ENCODE measurements at places on chromosomes 1 and 21. TPM values are rescaled to one million over a fixed set of nuclear protein-coding genes. Genes with fewer than 3 reads are reported as not detected.

The FAM163A gene
- total RNA-seq, result not detected

The BEND5 gene
- 25.9 TPM for total RNA-seq

The KCNK2 gene
- total RNA-seq, result not detected

The MAP3K21 gene
- 3.0 TPM for total RNA-seq

The EXTL1 gene
- not detected for total RNA-seq

The SYCP1 gene
- total RNA-seq, result not detected

The LCE3E gene
- total RNA-seq, result not detected

The NPHS2 gene
- total RNA-seq, result not detected

GRCh38 chr1:245751726-245752470, 597.1 kb downstream of the KIF26B start:
- DNase-seq, result no peak

The PTAFR gene
- total RNA-seq, result 0.19 TPM

DNA sequence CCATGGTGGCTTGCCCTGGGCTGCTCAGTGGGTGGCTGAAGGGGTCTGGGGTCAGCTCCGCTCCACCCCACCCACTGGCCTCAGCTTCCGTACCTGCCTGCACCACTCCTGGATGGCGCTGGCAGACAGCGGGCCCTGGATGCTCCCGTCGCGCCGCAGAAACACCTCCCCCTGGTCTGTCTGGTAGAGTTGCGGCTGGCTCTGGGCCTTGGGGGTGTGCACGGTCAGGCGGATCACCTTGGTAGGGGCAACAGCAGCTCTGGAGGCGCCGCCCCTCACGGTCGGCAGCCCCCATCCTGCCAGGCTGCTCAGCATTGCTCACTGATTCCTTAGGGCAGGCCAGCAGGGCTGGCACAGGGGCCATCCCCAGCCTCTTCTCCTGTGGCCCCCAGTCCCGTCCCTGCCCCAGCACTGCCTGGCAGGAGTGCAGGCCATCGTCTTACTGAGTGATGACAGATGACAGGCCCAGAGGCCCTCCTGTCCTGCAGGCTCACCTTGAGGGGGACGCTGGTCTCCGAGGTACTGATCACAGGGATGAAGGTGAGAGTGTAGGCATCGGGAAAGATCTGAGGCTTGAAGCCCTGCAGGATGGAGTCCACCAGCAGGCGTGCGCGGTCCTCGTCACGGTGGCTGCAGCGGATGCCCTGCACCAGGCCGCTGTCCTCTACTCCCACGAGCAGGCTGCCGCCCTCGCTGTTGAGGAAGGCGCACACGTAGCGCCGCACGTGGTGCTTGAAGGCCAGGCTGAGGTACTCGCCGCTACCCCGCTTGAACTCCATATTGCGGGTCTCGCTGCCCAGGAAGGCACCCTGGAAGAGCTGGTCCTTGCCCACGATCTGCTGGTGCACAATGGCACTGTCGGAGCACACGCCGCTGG, 4.1 kb downstream of the SLFNL1 start:
- no peak for DNase-seq

The NCDN gene
- total RNA-seq, result 23.4 TPM

GRCh38 chr1:12272770-12273169, 42.9 kb downstream of the VPS13D start:
- DNase-seq, result no peak

GRCh38 chr1:107776900-107777663, 187.9 kb downstream of the VAV3 start:
- no peak for DNase-seq

GRCh38 chr1:159921700-159922504, 3.4 kb downstream of the TAGLN2 start:
- DNase-seq, result peak; percentile 39

The RABIF gene
- 7.4 TPM for total RNA-seq

The LEFTY1 gene
- total RNA-seq, result not detected

DNA sequence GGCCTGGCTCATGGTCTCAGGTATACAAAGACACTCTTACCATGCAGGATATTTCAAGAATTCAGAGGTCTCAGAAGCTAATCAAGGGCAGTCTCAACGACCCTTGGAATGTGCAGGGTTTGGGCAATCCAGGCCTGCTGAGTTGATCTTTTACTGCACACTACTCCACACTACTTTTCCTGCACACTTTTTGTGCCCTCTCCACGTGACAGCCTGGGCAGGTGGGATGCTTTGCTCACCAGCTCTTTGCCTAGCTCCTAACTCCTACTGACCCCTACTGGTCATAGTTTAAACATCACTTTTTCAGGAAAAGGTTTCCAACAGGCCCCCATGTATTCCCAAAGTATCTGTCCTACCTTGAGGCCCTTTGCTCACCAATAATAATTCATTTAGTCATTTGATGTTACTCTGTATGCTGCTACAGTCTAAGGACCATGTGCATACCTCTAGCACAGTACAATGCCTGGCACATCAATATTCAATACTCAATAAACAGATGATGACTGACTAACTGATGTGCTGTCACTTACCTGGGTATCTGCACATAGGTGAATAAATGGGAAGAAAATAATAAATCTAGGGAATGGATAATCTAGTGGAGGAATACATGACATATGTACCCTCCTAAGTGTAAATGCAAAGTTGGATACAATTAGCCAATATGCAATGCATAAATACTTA, 9.6 kb downstream of the DUSP23 start:
- DNase-seq, result peak; percentile 21

GRCh38 chr1:117985973-117986372, 56.4 kb downstream of the WDR3 start:
- DNase-seq, result no peak

The UBAP2L gene
- total RNA-seq, result 205 TPM

The PHF13 gene
- 13.6 TPM for total RNA-seq

GRCh38 chr1:182682898-182683501, 1.4 kb downstream of the RGS8 start:
- DNase-seq, result no peak

DNA sequence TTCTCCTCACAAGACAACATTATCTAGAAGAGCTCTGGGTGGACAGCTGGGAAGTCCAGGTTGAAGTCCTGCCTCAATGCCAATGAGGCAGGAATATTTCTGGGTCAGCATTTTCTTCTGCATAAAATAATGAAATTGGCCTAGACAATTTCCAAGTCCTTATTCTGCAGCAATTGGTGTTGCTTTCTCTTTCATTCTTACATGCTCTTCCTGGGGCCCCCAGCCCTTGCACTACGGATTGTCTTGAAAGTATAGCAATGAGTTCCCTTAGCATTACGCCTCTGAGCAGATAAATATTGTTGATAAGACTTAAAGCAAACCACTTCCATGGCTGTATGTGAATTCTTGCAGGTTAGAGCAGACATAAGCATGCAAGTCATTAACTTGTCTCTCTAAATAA, 188.5 kb downstream of the TGFBR3 start:
- DNase-seq, result peak; percentile 72

The TINAGL1 gene
- total RNA-seq, result not detected

DNA sequence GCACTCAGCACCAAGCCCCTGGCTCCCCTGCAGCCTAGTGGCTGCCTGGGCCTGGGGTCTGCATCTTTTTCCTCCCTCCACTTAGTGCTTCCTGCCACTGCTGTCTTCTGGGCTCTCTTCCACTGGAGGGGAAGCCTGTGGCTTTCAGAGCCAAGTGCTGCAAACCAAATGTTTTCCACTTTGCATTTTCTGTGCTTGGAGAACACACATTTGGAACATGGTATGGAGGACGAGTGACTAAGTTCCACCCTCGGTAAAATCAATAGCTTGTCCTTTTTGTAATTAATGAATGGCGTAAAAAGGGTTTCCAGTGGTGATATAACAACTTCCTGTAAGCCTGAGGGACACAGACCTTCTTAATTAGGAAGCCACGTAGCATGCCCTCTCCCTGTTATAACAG, 10.1 kb upstream of the GPR153 start:
- DNase-seq, result no peak

- DNase-seq, result no peak
Observed at GRCh38 chr1:79478160-79478559, 471.6 kb upstream of the ADGRL4 start.

The SHISAL2A gene
- total RNA-seq, result 8.1 TPM

The SPATA17 gene
- total RNA-seq, result not detected

DNA sequence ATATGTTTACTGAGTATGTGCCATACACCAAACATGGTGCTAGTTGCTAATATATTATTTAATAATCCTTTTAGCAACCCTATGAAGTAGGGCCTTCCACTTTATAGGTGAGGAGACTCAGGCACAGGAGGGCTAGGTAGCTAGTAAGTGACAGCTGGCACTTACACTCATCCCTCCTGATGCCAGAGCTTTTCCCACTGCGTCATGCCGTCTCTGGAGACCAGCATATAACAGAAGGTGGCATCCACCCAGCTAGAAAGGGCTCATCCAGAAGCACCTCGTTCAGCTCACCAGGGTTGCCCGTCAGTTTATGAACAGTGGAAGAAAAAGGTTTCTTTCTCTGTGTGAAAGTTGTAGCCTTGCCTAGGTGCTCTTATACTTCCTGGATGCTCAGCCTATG, 108.9 kb downstream of the NOS1AP start:
- DNase-seq, result no peak

DNA sequence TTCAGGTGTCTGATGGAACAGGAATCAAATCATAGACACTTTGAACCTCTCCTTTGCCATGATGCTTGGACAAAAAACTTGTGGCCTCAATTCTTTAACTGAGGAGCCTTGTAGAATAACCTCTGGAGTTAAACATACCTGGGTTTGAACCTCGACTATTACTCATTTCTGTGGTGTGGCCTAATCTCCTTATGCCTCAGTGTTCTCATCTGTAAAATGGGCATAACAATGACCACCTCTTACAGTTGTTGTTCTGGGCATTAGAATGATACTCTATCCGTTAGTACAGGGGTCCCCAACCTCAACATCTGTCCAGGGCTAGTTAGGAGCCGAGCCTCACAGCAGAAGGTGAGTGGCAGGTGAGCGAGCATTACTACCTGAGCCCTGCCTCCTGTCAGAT, 137.2 kb downstream of the ROR1 start:
- DNase-seq, result no peak

The ALX3 gene
- total RNA-seq, result not detected

The YBEY gene
- 16.9 TPM for total RNA-seq

DNA sequence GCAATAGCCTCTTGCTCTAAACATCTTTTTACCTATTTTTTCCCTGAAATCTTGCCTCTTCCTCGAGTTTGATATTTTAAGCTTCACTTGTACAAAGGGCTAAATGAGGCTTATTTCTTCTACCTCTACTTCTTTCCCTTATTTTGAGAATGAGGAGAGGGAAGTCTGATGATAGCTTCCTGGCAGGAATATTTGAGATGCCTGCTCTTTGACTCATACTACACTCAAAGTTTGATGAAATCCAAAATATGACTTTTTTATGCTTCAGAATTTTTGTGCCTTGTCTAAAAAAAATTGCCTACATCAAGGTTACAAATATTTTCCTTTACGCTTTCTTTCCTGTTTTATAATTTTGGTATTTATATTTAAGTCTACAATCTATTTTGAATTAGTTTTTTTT, 624.4 kb upstream of the PLXNA2 start:
- DNase-seq, result no peak

DNA sequence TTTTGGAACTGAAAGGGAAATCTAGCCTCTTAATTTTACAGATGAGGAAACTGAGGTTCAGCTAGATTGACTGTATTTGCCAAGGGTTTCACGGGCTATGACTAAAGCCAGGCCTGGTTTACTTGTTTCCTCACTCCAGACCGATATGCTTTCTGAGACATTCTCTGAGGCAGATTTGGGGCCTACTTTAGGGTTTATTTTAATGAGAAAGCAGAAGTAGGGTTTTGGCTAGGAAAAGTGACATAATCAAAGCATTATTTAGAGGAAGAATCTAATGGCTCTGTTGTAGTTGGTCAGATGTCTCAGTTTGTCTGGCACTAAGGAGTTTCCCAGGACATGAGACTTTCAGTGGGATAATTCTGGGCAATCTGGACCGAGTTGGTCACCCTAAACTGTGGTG, 1.5 kb upstream of the RPTN start:
- no peak for DNase-seq

DNA sequence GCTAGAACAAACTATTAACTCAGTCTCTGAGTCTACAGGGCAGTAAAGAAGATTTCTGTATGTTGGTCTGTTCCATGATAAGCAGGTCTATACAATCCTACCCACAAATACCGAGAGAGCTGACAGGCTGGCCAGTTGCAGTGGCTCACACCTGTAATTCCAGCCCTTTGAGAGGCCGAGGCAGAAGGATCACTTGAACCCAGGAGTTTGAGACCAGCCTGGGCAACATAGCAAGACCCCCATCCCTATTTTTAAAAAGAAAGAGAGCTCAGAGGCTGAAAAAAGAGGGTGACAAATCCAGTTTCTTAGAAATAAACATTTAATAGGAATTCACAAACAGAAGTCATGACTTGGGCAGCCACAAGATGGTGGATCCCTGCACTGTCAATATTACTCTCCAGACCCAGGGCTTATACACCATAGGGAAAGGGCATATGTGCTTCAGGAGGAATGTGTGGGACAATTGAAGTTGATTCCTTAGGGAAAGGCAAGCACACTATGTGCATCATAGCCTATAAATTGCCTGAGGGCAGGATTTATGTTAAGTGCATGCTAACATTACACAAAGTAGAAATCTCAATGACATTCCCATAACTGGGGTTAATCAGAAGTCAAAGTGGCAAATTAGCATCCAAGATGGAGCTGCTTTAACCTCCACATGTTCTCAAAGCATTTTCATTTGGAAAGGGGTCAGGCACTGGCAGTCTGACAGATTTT, 66.8 kb downstream of the SLC16A1 start:
- DNase-seq, result no peak

GRCh38 chr1:8228253-8228652, 89.7 kb upstream of the SLC45A1 start:
- DNase-seq, result no peak

The ALDH4A1 gene
- total RNA-seq, result 4.4 TPM

- no peak for DNase-seq
Observed at GRCh38 chr1:218673170-218673569, 328.0 kb downstream of the TGFB2 start.

DNA sequence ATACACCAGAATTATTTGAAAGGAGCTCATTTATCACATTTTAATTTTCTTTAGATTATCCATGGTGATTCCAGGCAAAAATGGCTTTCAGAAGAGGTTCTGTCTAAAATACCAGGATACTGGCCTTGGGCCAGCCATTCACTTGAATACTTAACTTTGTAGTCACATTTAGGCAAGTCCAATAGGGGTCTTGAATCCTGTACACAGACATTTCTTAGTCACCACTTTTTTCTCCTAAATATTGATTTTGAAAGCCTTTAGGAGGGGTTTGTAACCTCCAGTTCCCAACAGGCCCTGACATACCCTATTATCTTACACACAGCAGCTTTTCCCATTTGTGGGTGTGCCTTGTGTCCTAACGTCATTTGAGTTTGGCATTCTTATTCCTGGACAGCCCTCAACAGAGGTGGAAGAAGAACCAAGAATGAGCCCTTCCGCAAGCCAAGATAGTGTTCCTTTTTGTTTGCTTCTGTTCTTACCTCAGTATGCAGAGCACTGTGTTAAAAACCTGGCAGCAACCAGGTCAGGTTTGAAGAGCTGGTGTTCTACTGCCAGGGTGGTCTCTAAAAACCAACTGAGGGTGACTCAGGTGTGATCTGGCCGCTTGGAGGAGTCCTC, 19.5 kb downstream of the MAP3K7CL start:
- DNase-seq, result no peak

The ALDH9A1 gene
- 37.6 TPM for total RNA-seq

Measured in activated CD4-positive, alpha-beta T cell treated with anti-CD3 and anti-CD28 coated beads for 36 hours (primary cell).